GM12864 (cell line): ENCODE measurements at places on chromosomes 4 and X.
A peak's percentile ranks its signal among the peaks of the same experiment; 100 is the strongest.

DNA sequence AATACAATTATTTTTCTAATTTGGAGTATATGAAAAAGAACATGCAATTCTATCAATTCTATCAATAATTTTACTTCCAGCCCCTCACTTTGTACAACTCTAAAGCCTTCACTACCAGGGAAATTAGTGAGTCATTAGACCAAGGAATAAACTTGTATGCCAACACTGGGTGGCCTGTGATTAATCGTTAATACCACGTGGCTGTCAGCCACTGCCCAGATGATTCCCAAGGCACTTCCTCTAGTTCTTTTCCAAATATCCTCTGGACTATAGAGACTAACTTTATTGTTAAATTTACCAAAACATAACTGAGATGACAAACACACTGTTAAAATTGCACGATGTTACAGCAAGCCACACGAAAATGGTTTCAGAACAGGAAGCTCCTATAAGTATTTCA lies 45.7 kb downstream of the MID1 start:
- DNase-seq = no peak

- no peak for DNase-seq
These were observed at the start of gene MGARP for GRCh38 chr4:139279760-139280620. TSS of gene MGARP (minus strand) at chr4:139280225. CDS start at chr4:139280158, 67 bp downstream.

DNA sequence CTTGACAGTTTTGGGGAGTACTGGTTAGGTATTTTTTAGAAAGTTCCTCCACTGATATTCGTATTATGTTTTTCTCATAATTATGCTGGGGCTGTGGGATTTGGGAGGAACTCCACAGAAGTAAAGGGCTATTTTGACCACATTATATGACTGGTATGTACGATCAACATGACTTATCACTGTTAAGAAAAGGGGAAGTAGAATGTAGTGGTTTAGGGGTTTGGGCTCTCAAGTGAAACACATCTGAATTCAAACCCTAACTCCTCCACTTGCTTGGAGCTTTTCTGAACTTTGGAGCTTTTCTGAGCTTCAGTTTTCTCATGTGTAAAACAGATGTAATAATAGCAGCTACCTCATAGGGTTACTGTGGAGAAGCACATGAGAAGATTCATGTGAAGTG lies 96.4 kb upstream of the C1GALT1C1 start:
- DNase-seq = peak; percentile 71

DNA sequence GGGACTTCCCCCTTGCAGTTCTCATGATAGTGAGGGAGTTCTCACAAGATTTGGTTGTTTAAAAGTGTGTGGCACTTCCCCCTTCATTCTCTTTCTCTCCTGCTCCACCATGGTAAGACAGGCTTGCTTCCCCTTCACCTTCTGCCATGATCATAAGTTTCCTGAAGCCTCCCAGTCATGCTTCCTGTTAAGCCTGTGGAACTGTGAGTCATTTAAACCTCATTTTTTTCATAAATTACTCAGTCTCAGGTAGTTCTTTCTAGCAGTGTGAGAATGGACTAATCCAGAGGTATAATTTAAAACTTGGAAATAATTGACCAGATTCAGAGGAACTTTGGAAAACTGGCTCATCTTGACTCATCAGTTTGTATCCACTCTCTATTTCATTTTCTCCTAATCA lies 129.0 kb downstream of the TMEM47 start:
- DNase-seq = no peak

DNA sequence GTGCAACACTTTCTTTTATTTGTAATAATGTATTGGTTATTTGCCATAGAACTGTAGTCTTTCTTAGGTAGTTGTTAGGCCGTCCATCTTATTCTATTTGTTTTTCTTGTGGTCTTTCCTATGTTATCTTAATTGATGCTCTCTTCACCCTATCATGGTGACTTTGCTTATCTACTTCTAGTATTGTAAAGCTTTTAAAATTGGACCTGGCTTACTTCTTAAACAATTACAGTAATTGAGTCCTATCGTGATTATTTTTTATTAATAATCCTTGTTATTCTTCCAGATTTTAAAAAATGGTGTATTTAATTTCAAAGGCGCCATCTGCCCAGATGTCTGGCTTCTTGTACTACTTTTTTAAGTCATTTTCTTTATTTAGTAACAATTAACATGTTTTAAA lies 63.7 kb downstream of the CLCN5 start:
- no peak for DNase-seq

DNA sequence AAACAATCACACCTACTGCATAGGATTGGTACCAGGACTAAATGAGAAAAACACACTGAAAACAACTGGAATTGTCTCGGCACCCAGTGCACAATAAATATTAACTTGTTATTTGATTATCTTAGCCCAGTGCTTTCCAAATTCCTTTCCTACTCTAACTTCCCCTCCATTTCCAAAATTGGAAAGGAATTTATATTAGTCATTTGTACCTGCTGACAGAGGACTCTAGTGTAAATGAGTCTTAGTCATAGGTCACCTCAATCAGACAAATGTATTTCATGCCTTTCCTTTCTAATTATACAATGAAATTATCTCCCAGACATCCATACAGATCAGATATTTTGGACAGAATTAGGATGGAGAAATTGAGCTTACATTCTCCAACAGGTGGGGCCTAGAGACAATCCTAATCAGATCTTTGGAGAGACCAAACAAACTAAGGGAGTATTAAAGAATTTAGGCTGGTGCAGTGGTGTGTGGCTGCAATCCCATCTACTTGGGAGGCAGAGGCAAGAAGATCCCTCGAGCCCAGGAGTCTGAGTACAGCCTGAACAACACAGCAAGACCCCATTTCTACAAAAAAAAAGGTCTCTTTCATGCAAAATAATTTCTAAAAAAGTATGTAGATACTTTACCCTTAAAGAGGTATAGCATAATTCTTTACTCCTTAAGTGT lies 10.1 kb downstream of the SH3D19 start:
- DNase-seq = no peak

- DNase-seq = no peak
These were observed 110.6 kb downstream of the PHKA2 start for GRCh38 chrX:18873189-18873791.

DNA sequence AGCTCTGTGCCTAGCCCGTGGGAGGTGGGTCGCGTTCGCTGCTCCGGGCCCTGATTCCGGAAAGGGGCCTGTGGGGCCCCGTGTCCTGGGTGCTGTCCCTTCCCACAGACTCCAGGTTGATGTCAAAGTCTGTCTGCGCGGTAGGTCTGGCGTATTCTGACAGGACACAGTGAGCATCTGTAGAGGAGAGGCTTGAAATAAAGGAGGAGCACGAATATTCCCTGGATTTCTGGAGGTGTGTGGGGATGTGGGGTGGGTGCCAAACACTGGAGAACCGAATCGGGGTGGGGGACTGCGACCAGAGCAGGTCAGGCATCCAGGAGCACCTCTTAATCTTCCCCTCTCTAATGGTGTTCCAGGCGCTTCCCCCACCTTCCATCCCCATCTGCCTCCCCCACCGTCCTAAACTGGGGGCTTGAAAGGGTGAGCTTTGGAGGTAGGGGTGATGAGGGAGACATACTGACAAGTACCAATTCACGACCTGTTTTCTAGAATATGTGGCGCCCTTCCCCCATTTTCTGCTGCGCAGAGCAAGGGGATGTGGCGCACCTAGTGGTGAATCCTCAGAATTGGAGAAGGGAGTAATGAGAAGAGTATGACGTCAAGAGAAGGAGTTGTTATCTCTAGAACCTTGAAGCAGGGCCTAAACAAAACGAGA lies 877 bp downstream of the GPRASP1 start:
- no peak for DNase-seq

- no peak for DNase-seq
These were observed 1295.8 kb upstream of the TENM3 start for GRCh38 chr4:180947425-180947824.

GRCh38 chr4:169341490-169341889 lies 70.7 kb upstream of the SH3RF1 start:
- peak; percentile 10 for DNase-seq

DNA sequence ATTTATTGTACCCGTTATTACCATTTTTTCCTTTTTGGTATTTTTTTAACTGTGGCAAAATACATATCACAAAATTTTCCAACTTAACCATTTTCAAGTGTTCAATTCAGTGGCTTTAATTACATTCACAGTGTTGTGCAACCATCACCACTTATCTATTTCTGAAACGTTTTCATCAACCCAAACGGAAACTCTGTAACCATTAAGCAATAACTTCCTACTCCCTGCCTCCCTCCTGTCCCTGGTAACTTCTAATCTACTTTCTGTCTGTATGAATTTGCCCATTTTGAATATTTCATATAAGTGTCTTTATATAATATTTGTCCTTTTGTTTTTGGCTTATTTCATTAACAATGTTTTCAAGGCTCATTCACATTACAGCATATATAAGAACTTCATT lies 57.4 kb upstream of the MSN start:
- no peak for DNase-seq

GRCh38 chr4:52957220-52957686 lies 95.1 kb downstream of the RASL11B start:
- no peak for DNase-seq

- DNase-seq = no peak
These were observed 57.7 kb upstream of the VEGFC start for GRCh38 chr4:176850436-176850835.

DNA sequence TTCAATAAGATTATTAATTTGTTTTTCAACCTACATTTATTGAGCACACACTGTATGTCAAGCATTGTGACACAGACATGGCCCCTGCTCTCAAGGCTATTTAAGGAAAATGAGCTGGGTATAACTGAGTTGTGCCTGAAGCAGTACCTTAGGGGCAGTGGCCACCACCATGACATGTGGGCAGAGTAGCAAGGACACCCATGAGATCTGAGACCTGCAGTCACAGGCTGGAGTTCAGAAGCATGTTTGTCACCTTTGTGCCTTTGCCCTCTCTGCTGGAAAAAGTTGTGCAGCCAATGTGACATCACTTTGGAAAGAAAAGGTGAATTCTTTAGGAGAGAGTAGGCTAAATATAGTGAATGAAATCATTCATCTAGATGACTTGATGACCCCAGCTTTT lies 501.3 kb downstream of the BCOR start:
- DNase-seq = no peak

DNA sequence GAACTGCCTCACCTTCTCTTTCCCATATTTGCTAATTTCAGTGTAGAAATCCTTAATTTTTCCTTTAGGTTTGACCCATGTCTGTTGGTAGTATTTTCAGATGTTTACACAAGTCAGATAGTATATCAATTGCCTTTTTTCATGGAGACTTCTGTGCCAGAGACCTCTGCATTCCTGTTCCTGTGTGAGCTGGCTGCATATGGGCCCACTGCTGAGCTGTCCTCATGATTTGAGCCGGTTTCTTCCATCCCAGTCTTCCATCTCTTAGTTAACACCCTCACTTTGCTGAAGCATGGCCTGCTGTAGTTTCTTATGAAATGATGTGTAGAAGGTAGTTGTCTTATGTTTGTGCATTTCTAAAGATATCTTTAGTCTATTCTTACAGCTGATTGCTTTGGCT lies 40.0 kb downstream of the CDS1 start:
- DNase-seq = no peak

- DNase-seq = no peak
These were observed 34.4 kb downstream of the OFD1 start for GRCh38 chrX:13768939-13769338.

DNA sequence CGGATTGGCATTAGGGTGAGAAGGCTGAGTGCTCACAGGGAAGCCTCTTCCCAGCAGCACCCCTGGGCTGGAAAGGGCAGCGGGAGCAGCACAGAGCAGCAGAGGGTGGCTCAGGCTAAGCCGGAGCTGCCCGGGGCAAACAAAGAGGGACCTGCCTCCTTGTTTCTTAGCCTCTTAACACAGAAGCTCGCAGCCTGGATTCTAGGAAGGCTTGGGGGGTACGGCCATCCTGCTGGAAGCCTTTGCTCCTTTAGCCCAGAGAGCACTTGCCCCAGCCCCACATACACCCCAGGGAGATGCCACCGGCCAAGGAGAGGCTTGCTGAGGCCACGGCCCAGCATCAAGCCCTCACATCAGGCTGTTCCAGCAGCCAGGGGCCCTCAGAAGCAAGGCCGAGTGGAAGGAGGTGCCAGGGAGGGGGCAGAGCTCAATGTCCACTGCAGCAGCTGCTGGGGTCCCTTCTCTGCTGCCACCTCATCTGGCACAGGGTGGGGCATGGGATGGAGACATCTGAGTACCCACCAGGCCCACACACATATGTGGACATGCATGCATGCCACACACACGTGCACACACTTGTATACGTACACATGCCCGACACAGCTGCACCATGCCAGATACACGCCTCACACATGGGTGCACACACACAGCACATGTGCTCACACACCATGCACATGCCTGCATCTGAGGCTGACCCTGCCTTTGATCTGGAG lies 20.3 kb upstream of the SPON2 start:
- no peak for DNase-seq

DNA sequence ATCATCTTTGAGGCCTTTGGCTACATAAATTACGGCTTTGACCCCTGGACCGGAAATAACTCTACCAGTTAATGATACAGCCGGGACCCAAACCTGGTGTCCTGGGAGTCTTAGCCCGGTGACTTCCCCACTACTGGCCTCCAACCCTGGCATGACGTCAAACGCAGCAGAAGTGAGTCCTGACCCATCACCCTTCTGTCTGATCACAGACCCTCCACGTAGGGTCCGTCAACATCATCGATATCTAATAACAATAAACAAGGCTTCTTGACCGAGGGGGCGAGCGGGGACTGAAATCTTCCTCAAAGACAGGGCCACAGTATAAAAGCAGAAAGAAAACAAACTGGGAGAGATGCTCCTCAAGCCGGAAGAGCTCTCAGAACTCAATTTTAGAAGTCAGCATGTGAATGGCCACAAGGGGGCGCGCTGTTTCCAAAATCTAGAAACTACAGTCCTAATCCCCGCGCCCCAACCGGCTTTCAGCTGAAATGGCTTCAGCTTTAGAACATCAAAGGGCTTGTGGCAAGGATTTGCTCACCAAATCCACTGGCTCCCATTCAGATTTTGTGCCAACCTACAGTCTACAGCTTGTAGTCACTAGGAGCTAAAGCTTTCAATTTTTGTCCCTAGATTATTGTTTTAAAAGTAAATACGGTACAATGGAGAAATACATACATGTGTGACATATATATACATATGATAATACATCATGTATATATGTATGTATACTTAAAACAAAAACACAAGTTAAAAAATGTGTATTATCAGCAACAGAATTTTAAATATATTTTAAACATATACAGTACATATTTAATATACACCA lies 46.4 kb upstream of the ENPP6 start:
- DNase-seq = peak; percentile 93
